ENCODE measurements at places on chromosomes 4 and X.

DNA sequence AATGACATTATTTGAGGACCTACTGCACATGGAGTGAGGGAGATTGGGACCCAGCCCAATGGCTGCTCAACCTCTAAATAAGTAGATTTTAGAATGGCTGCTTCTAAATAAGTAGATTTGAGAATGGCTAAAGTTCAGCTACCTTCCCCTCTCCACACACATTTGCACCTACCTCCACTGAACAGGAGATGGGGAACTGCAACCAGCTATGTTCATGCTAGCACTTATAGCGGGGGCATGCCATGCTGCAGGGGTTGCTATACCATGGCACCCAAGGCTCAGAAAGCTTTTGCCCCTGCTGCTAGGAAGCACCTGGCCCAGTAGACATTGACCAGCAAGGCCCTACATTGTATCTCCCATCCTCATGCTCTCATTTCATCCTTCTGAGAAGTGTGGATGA, 70.2 kb upstream of the MAOA start:
- no peak overlapping the region for H3K27ac ChIP-seq
- H3K4me1 ChIP-seq, result no peaks in the 10 kb centered on the region
- H3K27me3 ChIP-seq, result no peaks in the 10 kb centered on the region
- H3K36me3 ChIP-seq, result no peaks in the 10 kb centered on the region
- DNase-seq, result no peak
- H3K4me3 ChIP-seq, result no peak overlapping the region

DNA sequence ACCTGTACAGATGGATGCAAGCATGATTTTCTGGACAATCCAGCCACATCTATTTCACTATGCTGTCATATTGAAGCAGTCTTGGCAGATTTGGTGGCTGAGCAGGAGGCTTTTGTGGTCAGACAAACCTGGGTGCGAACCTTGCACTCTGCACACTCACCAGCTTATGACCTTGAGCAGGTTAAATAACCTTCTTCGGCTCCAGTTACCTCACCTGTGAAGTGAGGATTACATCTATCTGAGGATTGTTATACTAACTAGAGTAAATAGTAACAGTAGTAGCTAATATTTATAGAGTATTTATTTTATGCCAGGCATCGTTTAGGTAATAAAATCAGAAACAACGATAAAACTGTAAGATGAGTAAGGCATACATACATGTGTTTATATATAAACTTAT, 150.0 kb downstream of the PPP3CA start:
- no peak overlapping the region for H3K27ac ChIP-seq
- no peaks in the 10 kb centered on the region for H3K36me3 ChIP-seq
- H3K4me3 ChIP-seq, result no peak overlapping the region
- DNase-seq, result no peak

DNA sequence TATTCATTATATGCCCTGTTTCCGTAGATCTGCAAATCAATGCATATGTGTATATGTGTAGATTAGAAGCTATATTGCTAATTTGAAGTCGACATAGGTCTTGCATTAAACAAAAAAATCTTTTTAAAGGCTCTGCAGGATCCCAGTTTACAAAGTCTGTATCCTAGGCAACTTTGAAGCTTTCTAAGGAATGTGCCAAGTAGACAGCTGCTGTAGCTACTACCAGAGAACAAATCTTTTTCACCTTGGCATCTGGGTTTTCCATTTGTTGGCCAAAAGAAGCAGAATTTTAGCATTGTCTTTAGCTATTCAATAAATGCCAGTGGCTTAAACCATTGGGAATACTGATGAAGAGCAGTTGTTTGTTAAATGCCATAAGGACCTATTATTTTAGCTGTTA, 88.0 kb downstream of the NAA11 start:
- H3K4me1 ChIP-seq, result no peaks in the 10 kb centered on the region
- DNase-seq, result no peak
- H3K36me3 ChIP-seq, result no peaks in the 10 kb centered on the region
- H3K27me3 ChIP-seq, result no peaks in the 10 kb centered on the region
- no peak overlapping the region for H3K27ac ChIP-seq

DNA sequence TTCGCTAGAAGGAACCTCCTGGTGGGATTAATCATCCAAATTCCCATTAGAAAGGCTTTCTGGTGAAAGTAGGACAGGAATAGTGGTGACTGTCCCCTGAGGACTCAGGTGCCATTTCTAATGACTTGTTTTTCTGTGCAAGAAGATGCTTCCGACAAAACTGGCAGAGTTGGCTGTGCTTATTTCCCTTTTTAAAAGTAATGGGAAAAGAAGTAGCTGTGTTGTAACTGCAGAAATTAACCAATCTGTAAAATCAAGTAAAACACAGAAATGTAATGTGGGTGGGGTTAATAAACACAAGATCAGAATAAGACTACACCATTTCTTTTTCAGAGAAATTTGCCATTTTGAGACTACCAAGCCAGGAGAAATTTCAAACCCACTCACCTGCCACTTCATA, 55.0 kb upstream of the FAM9B start:
- peaks cover 4% of the 10 kb centered on the region for H3K27me3 ChIP-seq
- no peak overlapping the region for H3K4me3 ChIP-seq
- no peaks in the 10 kb centered on the region for H3K36me3 ChIP-seq
- no peaks in the 10 kb centered on the region for H3K4me1 ChIP-seq

- peaks cover 2% of the 10 kb centered on the region for H3K36me3 ChIP-seq
- H3K4me1 ChIP-seq, result peaks cover 21% of the 10 kb centered on the region
- DNase-seq, result no peak
- peak overlapping the region; percentile 77 for H3K27ac ChIP-seq
Observed at GRCh38 chr4:15656038-15656470, 897 bp upstream of the FBXL5 start.

GRCh38 chr4:61220556-61220955, 20.4 kb downstream of the ADGRL3 start:
- no peak overlapping the region for H3K27ac ChIP-seq
- DNase-seq, result no peak

DNA sequence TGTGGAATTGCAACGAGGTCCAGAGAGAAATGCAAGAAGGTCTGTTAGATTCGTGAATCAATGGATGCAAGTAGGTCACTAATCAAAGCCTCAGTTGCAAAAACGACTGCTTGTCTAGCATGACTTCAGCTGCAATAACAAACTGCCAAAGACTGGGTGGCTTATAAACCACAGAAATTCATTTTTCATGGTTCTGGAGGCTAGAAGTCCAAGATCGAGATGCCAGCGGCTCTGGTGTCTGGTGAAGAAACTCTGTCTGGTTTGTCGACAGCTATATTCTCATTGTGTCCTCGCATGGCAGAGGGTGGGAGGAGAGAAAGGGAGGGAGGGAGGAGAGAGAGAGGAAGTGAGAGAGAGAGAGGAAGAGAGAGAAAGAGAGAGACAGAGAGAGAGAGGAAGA, 114.7 kb downstream of the MXRA5 start:
- DNase-seq, result no peak
- H3K36me3 ChIP-seq, result no peaks in the 10 kb centered on the region
- no peaks in the 10 kb centered on the region for H3K27me3 ChIP-seq
- H3K27ac ChIP-seq, result no peak overlapping the region
- no peak overlapping the region for H3K4me3 ChIP-seq

- no peak overlapping the region for H3K4me3 ChIP-seq
- H3K4me1 ChIP-seq, result peaks cover under 1% of the 10 kb centered on the region
- H3K36me3 ChIP-seq, result peaks cover 2% of the 10 kb centered on the region
- H3K27me3 ChIP-seq, result no peaks in the 10 kb centered on the region
- DNase-seq, result no peak
Observed at GRCh38 chrX:15848576-15848975, 6.0 kb downstream of the AP1S2 start.
